ENCODE measurements at places on chromosomes 7 and 10.

- no peak for DNase-seq
Measured at GRCh38 chr10:86481761-86482160, 39.8 kb downstream of the WAPL start.

DNA sequence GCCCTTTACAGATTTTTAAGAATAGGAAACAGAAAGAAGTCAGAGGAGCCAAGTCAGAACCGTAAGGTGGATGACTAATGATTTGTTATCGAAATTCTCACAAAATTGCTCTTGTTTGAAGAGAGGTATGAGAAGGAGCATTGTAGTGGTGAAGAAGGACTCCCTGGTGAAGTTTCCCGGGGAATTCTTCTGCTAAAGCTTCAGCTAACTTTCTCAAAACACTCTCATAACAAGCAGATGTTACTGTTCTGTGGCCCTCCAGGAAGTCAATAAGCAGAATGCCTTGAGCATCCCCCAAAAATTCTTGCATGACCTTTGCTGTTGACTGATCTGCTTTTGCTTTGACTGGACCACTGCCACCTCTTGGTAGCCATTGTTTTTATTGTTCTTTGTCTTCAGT, 152.9 kb downstream of the HGF start:
- peak; percentile 60 for DNase-seq

GRCh38 chr10:126235091-126235978, 152.9 kb downstream of the ADAM12 start:
- DNase-seq = no peak

GRCh38 chr10:78944723-78945312, 123.9 kb upstream of the ZMIZ1 start:
- peak; percentile 36 for DNase-seq

GRCh38 chr10:43218951-43219837, 47.7 kb downstream of the RASGEF1A start:
- no peak for DNase-seq

- DNase-seq = no peak
Measured at GRCh38 chr7:157719008-157719682, 382.3 kb downstream of the DNAJB6 start.

DNA sequence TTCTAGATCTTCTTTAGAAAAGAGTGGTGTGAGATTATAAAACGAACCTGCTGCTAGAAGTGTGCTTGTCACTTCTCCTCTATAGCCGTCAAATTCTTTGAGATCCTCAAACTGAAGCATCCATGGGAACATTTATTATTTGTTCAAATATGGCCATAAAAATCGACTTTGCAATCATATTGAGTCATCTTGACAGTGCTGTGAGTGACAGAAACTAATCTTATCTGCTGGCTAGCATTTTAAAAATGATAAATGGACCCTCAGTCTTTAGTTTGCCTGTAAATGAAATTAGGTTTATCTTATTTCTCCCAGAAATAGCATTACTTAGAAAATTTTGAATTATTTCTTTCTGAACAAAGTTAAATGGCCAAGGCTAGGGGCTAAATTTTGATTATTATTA, 290.8 kb downstream of the EXOC4 start:
- DNase-seq = no peak

- no peak for DNase-seq
Measured at GRCh38 chr10:69425041-69425440, 8.3 kb upstream of the TACR2 start.

GRCh38 chr7:127738859-127739258, 86.9 kb downstream of the SND1 start:
- DNase-seq = no peak

Data from foreskin keratinocyte (primary cell).